ENCODE measurements at places on chromosomes 12 and 14.
A peak's percentile ranks its signal among the peaks of the same experiment; 100 is the strongest.

DNA sequence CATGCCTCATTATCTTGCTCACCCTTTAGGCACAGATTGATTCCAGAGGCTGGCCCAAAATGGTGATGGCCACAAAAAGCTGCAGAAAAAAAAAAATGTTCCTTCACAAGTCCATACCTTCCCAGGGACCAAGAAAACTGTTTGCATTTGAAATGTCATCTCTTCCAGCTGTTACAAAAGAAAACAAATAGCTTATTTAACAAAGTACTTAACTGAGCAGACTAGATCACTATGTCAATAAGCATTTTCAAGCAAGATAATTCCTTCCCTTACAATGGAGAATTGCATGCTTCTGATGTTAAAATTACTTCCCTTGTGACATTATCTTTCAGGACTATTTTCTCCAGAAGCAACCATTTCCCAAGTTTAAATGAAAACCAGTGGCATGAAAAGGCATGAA, 377.9 kb upstream of the KITLG start:
- no peak for DNase-seq

DNA sequence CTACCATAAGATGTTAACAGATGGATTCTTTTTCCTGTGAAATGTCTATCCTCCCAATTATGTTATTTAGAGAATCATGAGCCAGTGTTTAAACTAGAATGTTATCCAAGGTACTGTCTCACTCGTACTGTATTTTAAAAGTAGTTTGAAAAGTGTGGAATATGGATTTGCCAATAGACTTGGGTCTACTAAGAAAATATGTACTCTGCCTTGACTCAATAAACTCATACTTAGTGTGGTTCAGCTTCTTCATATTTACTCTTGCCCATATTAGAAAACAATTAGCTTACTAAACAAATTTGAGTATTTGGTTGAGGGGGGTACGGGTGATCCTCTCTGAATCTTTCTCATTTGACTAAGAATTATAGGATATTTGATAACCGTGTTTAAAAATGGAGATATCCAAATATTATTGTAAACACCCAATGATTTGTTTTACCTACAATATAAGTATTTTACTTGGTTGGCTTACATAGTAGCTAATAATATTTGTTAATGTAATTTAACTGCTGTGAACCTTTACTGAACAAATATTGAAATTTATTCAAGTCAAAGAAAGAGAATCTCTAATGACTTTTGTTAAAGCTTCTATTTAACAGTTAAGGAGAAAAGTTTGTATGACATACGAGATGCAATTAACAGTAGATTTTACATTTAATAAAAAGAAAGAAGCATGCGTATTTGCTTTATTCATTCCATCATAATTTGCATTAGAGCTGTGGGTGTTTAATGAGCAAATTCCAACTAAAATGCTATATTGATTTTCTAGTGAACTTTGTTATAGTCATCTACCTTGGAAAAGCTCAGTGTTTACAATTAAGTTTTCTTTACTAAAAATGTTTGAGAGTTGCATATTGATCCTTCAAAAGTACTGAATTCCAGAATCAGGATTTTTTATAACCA, 81.2 kb downstream of the MIPOL1 start:
- DNase-seq = no peak

DNA sequence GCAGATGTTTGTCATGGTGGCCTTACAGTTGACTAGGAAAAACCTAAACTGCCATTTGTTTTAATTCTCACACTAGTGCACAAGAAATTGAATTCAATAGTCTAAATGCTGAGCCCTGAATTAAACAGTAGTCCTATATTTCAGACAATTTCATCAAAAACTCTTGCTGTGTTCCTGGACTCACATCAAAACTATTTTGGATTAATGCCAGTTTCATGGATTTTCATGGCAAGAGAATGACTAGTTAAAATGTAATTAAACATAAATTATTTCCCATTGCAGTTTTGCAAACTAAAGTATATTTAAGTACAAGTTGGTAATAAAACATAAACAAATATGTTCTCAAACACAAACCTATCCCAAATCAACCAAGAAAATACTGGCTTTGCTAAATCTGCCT, 468.0 kb upstream of the PRICKLE1 start:
- DNase-seq = no peak

DNA sequence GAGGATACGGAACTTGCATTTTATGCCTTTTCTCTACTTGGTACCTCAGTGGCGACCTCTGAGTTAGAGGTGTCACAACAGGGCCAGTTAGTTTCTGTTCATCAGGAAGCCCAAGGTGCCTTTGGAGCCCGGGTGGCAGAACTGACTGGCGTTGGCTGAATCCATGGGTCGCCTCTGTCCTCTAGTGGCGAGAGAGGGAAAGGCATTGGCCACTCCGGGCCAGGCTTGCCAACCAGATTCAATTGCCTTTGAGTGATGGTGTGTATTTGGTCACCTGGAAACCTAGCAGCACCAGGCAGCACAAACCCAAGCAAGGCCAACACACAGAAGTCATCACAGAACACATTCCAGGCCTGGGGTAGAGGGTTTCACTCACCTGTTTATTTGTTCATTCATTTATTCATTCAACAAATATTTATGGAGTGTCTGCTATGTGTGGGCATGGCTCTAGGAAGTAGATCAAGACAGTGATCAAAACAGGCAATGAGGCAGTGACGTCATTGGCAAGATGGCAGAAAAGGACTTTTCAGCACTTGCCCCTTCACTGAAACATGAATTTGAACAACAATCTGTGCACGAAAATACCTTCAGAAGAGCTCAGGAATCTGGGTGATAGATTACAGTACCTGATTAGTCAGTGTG, 40.5 kb upstream of the KCNA5 start:
- peak; percentile 16 for DNase-seq

DNA sequence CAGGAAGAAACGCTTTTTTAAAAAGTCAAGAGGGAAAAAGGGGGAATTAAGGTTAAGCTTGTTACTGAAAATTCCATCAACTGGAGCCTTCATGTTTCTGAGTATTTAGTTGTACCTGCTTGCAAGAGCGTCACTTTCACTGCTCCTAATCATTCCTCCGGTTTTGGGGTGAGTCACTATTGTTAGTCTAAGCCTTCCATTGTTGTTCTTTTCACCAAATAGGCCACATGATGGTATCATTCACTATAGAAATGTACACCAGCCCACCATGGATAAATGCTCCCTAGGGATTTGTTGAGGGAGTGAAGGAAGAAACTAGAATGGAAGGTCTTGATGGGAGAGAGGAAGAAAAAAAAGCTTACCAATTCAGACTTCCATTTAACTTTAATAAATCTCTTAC, 3.0 kb downstream of the IL22 start:
- DNase-seq = no peak

- DNase-seq = no peak
Measured at GRCh38 chr12:114693059-114693531, 9.1 kb upstream of the TBX3 start.

- no peak for DNase-seq
Measured at GRCh38 chr12:75684678-75685616, 173.5 kb upstream of the KRR1 start.

DNA sequence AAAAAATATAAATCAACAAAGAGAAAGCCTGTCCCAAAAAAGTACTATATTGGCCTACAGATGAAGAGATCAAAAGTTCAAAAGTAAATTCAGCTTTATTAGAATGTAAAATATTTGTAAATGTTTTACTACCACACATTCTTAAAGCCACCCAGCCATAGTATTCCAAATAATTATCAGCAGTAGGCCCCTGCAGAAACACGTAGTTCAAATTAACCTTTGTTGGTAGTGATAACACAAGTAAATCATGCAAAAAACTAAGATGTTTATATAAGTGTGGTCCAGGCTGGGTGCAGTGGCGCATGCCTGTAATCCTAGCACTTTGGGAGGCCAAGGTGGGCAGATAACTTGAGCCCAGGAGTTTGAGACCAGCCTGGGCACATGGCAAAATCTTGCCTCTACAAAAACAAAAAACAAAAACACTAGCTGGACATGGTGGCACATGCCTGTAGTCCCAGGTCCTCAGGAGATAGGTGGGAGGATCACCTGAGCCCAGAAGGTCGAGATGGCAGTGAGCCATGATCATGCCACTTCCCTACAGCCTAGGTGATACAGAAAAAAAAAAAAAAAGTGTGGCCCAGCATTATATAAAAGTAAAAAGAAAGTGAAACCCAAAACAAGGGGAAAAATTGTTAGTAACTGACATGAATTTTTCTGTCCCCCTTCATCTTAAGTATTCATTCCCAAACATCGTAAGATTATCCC, 17.9 kb downstream of the SPTLC2 start:
- DNase-seq = no peak

DNA sequence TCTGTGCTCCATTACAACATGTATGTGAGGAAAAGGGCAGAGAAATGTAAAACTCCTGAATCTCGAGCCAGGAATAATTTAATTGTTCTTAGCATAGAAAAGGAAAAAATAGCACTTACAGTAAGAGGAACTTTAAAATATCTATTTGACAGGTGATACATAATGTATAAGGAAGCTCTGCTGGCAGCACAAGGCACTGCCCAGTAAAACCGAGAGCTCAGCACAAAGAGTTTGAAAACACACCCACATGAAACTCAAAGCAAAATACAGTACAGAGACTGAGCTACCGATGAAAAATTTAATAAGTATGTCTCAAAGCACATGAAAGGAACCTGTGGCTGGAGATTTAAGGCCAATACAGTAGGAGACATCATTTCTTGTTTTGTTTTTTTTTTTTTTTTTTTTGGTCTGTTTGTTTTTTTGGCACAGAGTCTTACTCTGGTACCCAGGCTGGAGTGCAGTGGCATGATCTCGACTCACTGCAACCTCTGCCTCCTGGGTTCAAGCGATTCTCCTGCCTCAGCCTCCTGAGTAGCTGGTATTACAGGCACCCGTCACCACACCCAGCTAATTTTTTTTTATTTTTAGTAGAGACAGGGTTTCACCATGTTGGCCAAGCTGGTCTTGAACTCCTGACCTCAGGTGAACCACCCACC, 19.2 kb downstream of the CLIP1 start:
- no peak for DNase-seq

GRCh38 chr12:49623142-49623904, at the start of gene PRPF40B:
Gene PRPF40B, plus strand, starts transcription at chr12:49623561. Its CDS starts 30 bp downstream, at chr12:49623591.
- DNase-seq = no peak

DNA sequence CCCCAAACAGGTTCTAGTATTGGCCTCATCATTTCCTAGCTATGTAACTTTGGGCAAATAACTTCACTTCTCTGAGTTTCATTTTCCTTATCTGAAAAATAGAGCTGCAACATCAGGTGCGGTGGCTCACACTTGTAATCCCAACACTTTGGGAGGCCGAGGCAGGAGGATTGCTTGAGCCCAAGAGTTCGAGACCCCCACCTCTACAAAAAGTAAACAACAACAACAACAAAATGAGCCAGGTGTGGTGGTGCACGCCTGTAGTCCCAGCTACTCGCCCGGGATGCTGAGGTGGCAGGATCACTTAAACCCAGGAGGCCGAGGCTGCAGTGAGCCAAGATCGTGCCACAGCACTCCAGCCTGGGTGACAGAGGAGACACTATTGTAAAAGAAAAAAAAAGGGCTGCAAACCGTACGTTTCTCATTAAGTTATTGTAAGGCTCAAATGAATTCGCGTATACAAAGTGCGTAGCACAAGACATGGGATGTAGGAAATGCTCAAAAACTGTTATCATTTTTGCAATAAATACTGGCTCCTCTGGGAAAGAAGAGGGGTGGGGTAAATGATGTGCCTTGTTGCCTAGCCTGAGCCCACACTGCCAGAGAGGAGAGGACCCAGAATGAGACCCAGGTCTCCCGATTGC, 903 bp downstream of the C12orf76 start:
- DNase-seq = no peak

DNA sequence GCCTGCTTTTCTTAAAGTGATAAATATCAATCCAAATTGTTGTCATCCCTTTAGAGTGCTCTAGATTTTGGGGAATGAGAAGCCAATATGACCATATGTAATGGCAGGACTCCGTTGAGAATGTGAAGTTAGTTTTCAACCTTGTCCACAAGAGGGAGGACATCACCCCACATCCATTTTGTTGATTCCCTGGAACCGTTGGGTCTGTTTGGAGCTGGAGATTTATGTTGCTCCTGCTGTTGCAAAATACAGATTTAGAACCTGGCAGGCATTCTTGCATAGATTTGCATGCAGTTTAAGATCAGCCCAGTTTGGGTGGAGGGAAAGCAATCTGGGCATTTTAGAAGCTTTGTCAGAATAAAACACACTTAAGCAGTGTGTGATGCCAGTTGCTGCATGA, 620.1 kb downstream of the NRXN3 start:
- no peak for DNase-seq

GRCh38 chr14:56400109-56400825, 179.3 kb upstream of the TMEM260 start:
- DNase-seq = no peak

DNA sequence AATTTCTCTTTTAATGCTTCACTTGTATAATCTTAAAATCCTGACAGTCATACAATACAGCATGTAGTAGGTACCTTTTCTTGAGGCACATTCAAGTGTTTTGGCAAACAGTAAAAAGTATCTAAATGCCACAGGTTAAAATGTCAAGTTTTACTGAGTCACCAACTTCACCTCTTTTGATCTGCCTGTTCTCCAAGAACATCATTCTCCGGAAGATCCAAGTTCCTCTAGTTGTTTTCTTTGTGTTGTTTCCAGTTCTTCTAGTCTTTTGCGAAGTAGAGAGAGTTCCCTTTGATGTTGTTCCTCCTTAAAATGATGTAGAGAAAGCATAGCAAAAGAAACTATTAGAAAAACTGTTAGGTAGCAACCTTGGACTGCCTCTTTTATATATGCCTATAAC, 151.1 kb downstream of the CEP83 start:
- no peak for DNase-seq

GRCh38 chr12:18990856-18991255, 138.7 kb upstream of the PLEKHA5 start:
- DNase-seq = no peak

GRCh38 chr14:27587103-27587502, 989.3 kb upstream of the NOVA1 start:
- DNase-seq = no peak

DNA sequence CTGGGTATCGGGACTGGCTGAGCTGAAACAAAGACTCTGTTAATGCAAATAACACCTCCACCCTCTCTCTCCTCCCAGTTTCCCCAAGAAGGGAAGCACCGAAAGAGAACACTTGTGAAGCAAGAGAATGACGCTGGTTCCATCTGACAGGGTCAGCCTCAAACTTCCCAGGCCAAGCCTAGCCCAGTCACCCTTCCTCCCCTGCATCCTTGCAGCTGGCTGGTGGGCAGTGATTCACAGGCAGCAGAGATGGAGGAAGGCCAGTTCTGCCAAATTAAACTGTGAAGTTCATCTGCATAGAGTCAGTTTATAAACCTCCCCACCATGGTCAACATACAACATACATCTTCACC, 2.8 kb downstream of the LRRC74A start:
- DNase-seq = no peak

- DNase-seq = peak; percentile 27
Measured at GRCh38 chr12:98154850-98155249, 360.5 kb upstream of the TMPO start.

DNA sequence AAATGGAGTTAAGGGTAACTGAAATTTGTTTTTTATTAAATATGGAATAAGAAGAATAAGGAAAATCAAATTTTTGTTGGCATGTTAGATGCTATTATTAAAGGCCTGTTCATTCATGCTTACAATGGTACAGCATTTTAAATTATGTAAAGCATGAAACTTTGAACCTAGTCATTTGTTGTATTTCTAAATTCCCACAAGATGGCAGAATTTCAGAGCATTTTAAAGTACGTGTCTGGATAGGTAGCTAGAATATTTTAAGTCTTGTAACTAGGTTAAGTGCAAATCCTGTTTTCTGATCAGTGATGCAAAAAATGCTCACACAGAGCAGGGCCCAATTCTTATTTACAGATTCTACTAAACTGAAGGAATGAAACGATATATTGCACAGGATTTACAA, 585.6 kb upstream of the MIS18BP1 start:
- no peak for DNase-seq

GRCh38 chr12:102498471-102498870, 18.1 kb upstream of the IGF1 start:
- no peak for DNase-seq

- DNase-seq = no peak
Measured at GRCh38 chr12:38904537-38905479, 583 bp downstream of the CPNE8 start.

Measured in glomerular endothelial cell (primary cell).